Cerebellar cortex (tissue), 1 donor: ENCODE measurements at places on chromosomes 2 and 18.

GRCh38 chr2:96145036-96145847, at the start of gene DUSP2:
TSS of gene DUSP2 (minus strand) at chr2:96145440. CDS start at chr2:96145354, 86 bp downstream.
- peak; percentile 72 for DNase-seq

DNA sequence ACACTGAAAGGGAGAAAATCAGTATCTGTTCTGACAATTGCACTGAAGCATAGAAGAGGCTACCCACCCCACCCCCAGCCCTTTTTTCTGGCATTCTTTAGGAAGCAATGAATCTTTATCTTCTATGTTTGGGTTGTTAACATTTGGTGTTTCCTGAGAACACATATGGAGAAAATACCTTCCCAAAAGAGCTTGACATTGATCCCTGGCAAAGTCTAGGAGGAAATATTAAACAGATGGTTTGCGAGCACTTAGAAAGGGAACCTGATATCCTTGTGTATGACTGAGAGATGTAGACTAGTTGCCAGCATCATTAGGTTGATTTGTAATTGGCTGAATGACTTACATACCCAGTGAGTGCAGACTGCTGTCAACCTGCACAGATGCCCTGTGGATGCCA, 42.9 kb downstream of the DOK1 start:
- DNase-seq = no peak

- DNase-seq = no peak
These were observed 2.1 kb downstream of the DOCK10 start for GRCh38 chr2:225040142-225040541.

DNA sequence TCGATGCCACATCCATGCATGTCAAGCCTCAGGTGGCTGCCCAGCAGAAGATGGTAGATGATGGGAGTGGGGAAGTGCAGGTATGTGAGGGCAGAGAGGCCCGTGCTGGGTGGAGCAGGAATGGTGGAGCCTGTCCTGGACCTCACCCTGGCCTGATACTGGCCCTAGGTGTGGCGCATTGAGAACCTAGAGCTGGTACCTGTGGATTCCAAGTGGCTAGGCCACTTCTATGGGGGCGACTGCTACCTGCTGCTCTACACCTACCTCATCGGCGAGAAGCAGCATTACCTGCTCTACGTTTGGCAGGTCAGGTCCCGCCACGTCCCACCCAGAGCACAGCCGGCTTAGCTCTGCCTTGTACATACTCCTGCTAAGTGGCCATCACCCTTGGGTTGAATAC, 13.0 kb downstream of the VIL1 start:
- no peak for DNase-seq

- DNase-seq = no peak
These were observed 292.0 kb downstream of the ZNF804A start for GRCh38 chr2:184890311-184890710.

DNA sequence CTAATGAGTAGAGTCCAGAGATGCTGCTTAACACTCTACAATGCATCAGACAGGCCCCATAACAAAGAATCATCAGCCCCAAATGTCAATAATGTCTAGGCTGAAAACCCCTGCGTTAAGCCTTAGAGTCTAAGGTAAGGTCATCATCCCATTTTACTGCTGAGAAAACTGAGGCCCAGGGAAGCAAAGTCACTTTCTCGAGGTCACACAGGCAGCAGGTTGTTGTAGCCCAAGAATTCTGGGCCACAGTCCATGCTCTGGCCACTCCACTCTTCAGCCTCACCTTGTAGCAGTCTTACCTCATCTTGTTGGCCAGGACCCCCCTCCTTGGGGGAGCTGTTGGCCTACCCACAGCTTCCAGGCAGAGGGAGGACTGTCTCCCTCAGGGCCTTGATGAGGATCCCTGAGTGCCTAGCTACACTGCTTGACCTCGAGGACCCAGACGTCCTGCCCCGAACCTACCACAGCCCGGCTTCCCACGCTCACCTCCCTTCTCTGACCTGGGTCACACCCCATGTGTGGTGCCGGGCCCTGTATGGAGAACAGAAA, 54.4 kb downstream of the SMAD7 start:
- no peak for DNase-seq

- no peak for DNase-seq
These were observed 7.3 kb upstream of the VAPA start for GRCh38 chr18:9906481-9906880.

- peak; percentile 87 for DNase-seq
These were observed 156.3 kb downstream of the EML6 start for GRCh38 chr2:54879598-54880332.

GRCh38 chr2:12642332-12642731, 74.4 kb upstream of the TRIB2 start:
- DNase-seq = no peak

GRCh38 chr2:25419678-25420242, 78.0 kb upstream of the DNMT3A start:
- DNase-seq = no peak

GRCh38 chr18:80250740-80251364, 3.5 kb upstream of the PARD6G start:
- DNase-seq = no peak

GRCh38 chr18:67265464-67266245, 250.9 kb downstream of the DSEL start:
- no peak for DNase-seq

DNA sequence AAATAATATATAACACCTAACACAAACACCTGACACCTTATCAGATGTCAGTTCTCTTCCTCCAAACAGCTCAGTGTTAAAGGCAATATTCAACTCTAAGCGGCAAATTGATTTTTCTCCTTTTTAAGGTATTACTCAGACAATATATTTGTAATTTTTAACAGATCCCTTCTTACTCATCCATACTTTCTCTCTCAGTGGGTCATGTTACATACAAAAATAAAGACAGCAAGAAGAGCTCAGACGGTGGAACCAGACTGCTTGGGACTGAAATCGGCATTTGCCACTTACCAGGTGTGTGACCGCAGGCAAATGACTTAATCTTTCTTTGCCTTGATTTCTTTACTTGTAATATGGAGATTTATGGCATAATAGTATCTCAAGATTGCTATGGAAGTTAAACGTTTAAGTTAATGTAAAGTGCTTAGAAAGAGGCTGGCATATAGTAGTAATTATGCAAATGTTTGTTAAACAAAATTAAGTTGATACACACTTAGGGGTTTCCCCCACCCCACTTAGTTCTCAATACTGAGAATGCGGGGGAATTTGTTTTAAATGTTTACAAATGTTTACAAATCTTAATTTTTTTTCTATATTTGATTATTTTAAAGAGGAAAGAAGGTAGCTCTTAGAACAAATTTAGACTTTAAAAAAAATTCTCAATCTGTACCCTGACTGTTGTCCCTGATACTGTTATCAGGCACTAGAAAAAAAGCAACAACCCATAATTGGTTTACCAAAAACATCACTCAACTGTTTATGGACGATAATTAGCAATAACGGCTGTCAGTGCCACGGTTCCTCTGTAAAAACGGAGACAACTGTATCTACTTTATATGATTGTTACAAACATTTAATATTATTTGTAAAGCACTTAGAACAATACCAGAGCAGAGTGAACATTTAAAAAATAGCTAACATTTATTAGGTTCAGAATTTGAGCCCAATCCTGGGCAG, 25.6 kb downstream of the MAP3K2 start:
- DNase-seq = no peak

DNA sequence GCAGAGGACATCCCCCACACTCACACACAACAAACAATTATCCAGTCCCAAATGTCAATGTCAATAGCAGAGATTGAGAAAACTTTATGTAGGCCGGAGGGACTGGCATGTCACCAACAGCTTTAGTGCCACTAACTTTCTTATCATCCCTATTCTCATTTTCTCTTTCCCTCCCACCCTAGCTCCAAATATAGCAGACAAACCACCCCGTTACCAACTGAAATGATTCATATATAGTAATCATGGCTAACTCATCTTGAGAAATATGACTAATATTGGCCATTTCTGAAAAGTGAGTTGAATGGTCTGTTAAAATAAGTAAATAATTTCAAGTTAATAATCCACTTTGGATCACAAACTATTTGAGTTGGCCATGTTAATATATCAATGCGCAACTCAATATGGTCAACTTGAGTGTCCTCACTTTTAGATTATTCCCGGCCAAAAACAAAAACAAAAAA, 242.1 kb upstream of the RND3 start:
- DNase-seq = no peak

DNA sequence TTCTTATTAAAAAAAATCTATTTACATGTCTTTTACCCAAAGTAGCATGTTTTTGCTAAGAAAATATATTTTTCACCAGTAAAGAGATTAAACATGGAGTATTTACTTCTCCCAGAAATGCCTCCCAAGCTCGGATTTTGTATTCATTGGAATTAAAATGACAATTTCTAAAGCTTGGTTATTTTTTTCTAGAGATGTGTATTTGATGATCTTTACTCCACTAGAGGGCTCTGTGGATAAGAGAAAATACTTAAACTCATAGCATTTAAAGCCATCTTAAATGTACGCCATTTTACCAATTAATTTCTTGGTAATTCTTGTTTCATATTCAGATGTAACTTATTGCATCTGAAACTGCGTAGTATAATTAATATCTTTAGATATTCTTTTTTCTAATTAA, 461.4 kb downstream of the GALR1 start:
- DNase-seq = no peak

- DNase-seq = no peak
These were observed 25.8 kb upstream of the SRD5A2 start for GRCh38 chr2:31606509-31606908.

DNA sequence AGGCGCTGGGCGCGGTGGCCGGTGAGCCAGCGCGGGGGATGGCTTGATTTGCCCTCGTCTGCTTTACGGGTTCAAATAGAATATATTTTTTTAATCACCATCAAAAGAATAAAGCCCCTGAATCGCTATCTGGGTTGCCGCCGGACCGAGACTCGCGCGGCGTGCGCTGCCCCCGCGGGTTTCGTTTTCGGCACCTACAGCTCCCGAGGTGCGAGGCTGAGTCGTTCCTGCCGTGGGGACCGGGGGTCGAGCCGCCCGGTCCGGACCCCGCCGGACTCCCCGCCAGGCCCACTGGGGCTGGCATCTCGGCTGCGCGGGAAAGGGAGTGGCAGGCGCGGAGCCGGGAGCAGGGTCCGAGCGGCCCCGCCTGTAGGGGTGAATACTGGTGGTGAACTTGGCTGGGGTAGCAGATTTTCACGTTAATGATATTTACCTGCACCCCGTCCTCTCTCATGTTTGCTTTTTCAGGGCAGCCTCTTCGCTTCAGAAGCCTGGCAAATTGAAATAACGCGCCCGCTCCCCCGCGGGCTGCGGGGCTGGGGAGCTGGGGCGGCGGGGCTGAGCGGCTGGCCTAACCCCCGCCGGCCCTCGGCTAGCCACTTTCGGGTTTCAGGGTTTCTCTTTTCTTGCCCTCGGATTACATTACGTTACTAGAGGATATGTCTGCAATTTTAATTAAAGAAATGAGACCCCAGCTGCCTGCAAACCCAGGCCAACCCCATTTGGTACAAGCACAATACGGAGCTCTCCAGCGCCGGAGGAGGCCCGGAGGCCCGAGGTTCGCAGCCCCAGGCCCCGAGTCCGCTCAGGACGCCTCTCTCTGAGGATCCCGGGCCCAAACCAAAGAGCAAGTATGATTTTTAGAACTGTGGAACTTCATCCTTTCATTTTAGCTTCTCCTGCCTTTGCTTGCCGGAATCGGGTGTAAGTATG, 1.7 kb upstream of the CELF4 start:
- peak; percentile 36 for DNase-seq

DNA sequence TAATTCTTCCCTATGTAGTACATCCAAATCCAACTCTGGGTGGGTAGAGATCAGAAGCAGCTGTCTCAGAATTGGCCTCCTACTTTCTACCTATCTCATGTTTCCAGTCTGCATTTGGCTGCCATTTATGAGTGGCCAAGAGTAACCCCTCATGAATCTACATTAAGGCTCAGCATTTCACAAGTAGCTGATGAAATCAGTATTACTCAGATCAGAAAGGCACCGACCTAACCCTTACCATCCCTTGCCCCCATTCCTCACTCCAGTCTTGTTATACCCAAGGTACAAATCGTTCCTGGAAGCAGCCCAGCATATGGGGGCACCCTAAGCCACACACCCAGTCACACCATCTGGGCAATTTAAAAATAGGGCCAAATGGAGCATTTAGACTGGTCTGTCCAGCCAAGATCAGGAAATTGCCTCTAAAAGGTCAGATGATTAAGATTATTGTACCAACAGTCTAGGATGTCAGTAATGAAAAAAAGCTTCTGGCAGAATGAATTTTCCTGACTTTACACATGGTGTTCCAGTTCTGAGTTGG, 37.1 kb downstream of the CD28 start:
- peak; percentile 67 for DNase-seq

GRCh38 chr2:60741576-60741975, 14.5 kb upstream of the PAPOLG start:
- no peak for DNase-seq

- DNase-seq = no peak
These were observed 42.7 kb upstream of the REG3G start for GRCh38 chr2:78982638-78983330.

GRCh38 chr18:58714259-58714658, 43.0 kb downstream of the MALT1 start:
- no peak for DNase-seq

GRCh38 chr18:22177327-22177871, 8.0 kb downstream of the GATA6 start:
- DNase-seq = no peak

DNA sequence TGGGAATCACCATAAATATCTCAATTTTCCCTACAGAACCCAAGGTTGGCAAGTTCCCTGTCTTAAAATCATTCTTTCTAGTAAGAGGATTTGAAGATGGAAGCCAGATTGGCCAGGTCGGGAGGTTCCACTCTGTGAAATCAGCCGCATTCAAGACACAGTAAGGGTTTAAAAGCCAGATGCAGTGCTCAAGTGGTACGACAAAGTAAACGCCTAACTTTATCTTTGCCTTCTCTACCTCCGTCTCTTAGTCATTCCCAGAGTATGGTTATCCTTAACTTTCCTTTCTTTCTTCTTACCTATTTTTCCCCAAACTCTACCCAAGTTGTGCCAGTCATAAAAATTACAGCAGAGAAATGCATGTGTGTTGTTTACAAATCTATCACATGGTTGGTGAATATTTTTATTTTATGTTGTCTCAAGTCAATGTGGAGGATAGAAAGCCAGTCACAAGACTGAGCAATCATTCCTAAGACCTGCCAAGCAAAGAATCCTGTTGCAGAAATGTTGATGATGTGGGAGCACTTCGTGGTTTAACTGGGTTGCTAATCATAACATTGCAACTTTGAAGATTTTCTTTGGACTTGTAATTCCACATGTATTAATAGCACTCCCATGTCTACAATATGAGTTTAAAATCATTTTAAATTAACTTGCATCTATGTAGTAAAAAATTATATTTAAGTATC, 62.6 kb downstream of the SLC40A1 start:
- DNase-seq = no peak

- no peak for DNase-seq
These were observed 156.6 kb downstream of the DNAH7 start for GRCh38 chr2:195912079-195912478.

- no peak for DNase-seq
These were observed 40.3 kb downstream of the RBMS1 start for GRCh38 chr2:160453111-160453820.
